ENCODE measurements at places on chromosomes 5 and 9.

DNA sequence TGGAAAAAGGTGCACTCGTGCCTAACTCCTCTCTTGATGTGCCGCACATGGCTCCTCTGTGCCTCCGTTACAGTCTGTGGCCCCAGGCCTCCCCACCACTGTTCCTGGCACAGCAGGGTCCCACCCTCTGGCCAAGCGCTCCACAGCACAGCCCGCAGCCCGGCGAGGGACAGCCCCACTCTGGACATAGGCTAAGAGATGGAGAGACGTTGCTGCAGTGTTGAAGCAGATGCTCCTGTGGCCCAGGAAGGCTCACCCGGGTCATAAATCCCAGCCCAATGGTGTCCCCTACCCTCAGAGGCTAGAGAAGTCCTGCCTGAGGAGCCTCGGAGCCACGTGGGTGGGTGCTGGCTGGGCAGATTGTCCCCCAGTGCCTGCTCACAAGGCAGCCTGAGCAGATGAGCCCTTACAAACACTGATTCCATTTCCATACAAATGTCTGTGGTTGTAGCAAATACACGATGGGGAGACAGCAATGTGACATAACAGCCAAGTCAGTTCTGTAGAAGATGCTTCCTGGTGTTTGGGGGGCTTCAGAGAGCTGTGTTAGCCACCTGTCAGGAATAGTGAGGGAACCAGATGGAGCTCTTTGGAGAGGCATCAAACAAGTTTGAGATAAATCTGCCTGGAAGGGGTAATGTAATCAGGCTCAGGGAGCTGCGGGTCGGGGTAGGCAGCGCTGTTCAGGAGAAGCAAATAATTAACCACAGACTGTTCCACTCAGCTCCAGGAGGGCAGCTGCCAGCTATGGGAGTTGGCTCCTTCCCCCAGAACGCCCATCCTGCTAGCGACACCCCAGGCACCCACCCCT, 41.7 kb downstream of the C5orf15 start:
- no peak for DNase-seq

GRCh38 chr5:174724484-174725260, at the start of gene MSX2:
MSX2 (plus strand) TSS chr5:174724582; CDS start chr5:174724660, 78 bp downstream.
- DNase-seq, result peak; percentile 77

- no peak for DNase-seq
Measured at GRCh38 chr5:59694411-59694810, 199.1 kb downstream of the PDE4D start.

GRCh38 chr5:5475975-5476374, 53.5 kb downstream of the ICE1 start:
- no peak for DNase-seq

GRCh38 chr5:132640613-132641012, 17.4 kb upstream of the IL13 start:
- DNase-seq, result no peak

DNA sequence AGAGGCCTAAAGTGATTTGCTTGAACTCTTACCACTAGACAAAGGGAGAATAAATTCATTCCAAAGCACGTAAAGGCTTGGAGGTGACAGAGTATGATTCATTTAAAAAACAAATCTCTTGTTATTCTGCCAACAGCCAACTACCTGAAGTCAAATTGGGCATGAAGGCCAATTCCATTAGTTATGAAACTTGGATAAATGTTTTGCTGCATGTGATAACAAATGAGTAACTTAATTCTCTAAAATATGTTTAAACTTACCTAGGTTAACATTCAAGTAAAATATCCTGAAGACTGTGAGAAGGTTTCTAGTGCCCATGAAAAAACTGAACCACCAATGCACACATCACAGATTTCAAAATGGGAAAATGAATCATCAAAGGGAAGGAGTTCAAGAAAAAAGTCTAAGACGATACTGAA, 120.1 kb upstream of the TSLP start:
- no peak for DNase-seq

DNA sequence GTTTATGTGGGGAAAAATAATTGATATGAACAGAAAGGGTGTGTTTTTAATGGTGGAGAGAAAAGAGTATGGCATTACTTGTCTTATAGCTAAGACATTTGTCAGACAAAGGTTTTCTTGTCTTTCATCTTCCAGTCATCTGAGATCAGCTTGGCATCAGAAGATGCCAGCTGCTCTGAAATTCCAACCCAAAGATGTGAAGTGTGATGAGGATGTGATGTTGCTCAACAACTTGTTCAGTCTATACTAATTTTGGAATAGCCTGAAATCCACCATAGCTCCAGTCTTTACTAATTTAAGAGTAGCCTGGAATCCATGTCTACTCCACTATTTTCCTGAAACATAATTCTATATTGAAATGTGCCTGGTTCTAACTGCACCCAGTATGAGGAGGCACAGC, 182.3 kb downstream of the CFAP90 start:
- no peak for DNase-seq

DNA sequence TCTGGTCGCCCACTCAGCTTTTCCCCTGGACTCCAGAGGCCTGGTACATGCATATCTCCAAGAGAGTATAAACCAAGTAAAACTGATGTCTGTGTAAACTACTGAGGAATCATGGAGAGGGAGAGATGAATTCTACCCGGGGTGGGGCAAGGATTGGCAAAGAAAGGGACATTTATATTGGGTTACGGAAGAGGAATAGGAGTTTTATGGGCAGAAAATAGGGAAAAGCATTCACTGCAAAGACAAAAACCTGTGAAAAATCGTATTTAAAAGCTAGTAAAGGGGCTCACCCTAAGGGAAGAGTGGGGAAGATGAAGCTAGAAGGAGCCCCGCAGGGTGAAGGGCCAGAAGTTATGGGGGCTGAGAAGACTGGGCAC, 248.0 kb upstream of the KLF4 start:
- DNase-seq, result no peak

All from GDM1 (cell line).